ENCODE measurements at places on chromosomes 1 and 21.
A peak's percentile ranks its signal among the peaks of the same experiment; 100 is the strongest.

DNA sequence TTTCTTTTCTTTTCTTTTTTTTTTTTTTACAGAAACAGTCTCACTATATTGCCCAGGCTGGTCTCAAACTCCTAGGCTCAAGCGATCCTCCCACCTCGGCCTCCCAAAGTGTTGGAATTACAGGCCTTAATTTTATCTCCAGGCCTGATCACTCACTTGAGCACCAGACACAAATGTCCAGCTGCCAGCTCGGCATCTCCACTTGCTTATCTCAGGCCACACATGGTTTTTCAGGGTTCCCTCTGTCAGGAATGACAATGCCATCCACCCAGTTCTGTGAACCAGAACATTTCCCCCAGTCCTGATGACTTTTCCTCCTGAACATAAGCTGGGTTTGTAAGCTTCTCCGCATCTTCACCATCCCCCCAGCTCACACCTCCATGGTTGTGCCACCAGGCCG, 44.6 kb upstream of the ZNF281 start:
- no peak for DNase-seq

GRCh38 chr1:118189564-118189963, 4.5 kb upstream of the SPAG17 start:
- DNase-seq: no peak

GRCh38 chr21:15015622-15016471, 49.0 kb downstream of the NRIP1 start:
- DNase-seq: no peak

GRCh38 chr1:36845802-36846201, 188.5 kb downstream of the GRIK3 start:
- no peak for DNase-seq

GRCh38 chr1:6016191-6016865, 24.1 kb upstream of the NPHP4 start:
- DNase-seq: no peak

GRCh38 chr1:2378956-2379732, 12.2 kb downstream of the MORN1 start:
- no peak for DNase-seq

GRCh38 chr21:42162831-42163510, 56.0 kb upstream of the ABCG1 start:
- DNase-seq: no peak

GRCh38 chr1:176552217-176552991, 89.4 kb downstream of the PAPPA2 start:
- DNase-seq: no peak

- DNase-seq: no peak
These were observed 288.8 kb downstream of the DPYD start for GRCh38 chr1:97632075-97632474.

- no peak for DNase-seq
These were observed 121.3 kb upstream of the JUN start for GRCh38 chr1:58905126-58905490.

DNA sequence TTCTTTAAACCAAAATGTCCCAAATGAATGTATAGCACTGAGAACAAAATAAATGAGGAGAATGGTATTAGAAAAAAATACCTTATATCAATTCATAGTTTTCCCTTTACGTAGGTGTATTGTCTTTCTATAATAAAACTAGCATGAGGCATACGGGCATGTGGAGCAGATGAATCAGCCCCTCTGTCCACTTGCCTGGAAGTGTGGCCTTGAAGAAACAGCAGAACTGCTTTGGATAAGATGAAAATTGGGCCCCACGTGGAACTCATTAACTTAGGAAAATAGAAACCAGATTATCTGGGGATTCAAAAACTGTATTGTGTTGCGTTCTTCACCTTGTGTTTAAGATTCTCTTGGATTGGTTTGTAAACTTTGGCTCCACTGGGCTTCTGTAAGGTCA, 356.8 kb upstream of the B3GALT2 start:
- no peak for DNase-seq

GRCh38 chr21:20570824-20571232, 427.4 kb upstream of the NCAM2 start:
- DNase-seq: no peak

- no peak for DNase-seq
These were observed 99.9 kb downstream of the ROR1 start for GRCh38 chr1:63873751-63874150.

DNA sequence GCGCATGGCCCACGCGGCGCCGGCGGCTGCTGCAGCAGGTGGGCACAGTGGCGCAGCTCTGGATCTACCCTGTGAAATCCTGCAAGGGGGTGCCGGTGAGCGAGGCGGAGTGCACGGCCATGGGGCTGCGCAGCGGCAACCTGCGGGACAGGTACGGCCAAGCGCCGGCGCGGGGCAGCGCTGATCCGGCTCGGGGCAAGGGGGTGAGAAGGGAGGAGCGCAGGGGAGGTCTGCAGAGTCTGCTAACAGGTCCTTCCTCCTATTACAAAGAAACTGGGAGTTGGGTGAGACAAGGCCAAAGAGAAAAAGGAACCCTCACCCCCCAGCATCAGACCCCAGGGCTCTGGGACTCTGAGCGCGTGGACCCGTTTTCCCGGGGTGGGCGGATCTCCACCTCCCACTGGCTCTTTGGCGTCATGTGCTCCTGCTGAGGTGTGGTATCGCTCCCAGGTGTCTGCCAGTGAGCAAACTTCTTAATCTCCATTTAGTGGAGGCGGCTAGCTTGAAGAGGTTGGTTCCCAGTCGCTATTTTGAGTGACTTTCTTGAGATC, 431 bp downstream of the MTARC1 start:
- no peak for DNase-seq

- DNase-seq: no peak
These were observed 51.2 kb upstream of the RGS7 start for GRCh38 chr1:241408170-241408569.

DNA sequence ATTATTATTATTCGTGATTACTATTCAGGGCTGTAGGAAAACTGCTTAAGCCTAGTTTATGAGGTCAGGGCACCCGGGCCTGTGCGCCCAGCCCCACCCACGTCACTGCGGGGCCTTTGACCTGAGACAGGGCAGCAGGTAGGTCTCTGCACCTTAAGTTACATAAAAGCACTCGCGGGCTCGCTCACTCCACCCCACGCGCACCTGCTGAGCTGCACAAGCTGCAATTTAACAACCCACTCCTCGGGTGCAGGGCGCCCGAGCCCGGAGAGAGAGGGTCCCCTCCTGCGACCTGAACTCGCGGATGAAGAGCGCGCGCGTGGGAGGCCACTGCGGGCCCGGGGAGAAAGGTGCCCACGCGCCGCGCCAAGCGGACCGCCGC, 477 bp downstream of the ICMT start:
- DNase-seq: peak; percentile 32

- DNase-seq: no peak
These were observed 184.5 kb upstream of the KAZN start for GRCh38 chr1:14413819-14414490.

DNA sequence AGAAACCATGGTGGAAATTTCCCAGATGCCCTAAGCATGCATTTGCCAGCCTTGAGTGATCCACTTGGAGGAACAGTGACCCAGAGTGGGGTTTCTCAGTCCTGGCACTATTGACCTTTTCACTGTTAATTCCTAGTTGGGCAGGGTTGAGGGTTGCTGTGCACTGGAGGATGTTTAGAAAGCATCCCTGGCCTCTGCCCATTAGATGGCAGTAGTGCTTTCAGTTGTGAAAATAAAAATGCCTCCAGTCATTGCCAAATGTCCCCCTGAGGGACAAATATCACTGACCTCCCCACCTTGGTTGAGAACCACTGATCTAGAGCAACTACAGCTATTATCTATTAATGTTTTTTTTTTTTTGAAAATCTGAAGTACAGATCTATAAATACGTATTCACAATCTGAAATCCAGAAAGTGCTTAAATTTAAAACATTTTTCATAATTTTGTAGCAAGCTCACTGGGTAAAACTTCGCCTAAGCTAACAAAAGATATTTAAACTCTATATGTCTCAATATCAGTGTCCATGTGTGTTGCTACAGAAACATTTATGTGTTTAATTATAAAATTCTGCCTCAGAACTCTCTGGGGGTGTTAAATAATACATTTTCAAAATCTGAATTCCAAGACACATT, 27.3 kb downstream of the F3 start:
- DNase-seq: no peak

- peak; percentile 5 for DNase-seq
These were observed at the start of gene PLA2G4A for GRCh38 chr1:186828611-186829454. Gene PLA2G4A, plus strand, starts transcription at chr1:186828949. Its CDS starts 25,406 bp downstream, at chr1:186854355.

DNA sequence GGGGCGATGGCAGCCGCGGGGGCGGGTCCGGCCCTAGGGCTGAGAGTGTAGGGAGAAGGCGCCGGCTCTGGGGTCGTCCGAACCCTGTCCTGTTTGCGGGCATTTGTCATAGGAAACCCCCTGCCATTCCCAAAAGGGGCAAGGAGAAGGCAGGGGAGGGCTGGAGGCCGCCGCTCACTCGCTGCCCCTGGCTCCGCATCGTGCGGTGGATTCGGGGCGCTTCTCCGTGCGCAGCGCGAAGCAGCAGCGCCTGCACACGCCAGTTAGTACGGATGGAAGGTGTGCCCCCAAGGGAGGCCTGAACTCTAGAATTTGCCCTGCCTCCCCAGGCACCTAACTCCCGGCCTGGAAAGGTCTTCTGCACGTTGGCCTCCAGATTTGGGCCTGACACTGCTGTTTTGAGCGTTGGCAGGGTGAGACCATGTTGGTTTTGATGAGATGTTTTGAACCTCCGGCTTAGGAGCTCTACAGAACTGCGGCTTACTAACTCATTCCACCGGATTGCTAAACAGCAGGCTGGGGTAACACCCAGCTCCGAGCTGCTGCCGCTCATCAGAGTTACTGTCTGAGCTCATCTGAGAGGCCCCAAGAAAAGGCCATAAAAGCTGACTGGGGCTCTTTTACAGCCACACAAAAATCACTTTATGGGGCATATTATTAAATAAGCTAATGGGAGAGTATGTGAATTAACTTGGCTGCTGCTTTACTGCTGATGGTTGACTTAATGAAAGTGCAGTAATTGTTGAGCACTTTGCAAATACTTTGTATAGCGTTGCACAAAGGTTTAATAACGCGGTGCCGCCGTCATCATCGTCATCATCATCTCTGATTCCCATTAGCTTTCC, 987 bp downstream of the GPR137B start:
- peak; percentile 42 for DNase-seq

GRCh38 chr1:1136547-1137230, 20.8 kb upstream of the C1orf159 start:
- peak; percentile 42 for DNase-seq

DNA sequence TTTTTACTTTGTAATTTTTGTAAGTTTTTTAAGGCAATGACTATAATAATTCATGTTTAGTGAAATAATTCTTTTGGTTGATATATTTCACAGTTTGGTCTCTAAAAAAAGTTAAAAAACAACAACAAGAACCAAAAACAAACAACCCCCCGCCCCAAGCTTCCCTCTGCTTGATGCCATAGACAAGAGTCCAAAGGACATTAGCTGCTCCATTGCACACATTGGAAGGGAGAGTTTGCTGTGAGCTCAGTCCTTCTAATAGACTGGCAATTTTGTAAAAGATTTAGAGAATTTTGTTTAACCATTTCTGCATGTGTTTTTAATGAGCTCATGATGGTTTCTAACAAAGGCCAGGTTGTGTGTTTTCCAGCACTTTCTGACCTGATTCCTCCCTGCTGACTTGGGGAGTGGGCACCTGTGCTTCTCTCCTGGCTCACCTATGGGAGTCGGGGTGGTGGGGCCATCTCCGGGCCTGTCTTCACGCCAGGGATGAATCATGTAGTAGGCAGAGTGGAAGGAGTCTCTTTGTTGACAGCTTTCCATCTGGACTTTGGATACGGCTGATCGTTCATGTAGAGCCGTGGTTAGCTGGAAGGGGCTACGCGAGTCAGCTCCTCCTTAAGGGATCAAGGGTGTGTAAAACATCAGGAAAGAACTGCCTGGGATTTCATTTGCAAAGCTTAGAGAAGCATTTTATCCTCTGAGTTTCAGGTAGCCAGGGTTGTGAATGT, 14.1 kb downstream of the ZBTB18 start:
- DNase-seq: no peak

GRCh38 chr21:15687208-15687607, 42.6 kb upstream of the USP25 start:
- no peak for DNase-seq

GRCh38 chr1:167551362-167551761, 2.2 kb downstream of the CREG1 start:
- no peak for DNase-seq

DNA sequence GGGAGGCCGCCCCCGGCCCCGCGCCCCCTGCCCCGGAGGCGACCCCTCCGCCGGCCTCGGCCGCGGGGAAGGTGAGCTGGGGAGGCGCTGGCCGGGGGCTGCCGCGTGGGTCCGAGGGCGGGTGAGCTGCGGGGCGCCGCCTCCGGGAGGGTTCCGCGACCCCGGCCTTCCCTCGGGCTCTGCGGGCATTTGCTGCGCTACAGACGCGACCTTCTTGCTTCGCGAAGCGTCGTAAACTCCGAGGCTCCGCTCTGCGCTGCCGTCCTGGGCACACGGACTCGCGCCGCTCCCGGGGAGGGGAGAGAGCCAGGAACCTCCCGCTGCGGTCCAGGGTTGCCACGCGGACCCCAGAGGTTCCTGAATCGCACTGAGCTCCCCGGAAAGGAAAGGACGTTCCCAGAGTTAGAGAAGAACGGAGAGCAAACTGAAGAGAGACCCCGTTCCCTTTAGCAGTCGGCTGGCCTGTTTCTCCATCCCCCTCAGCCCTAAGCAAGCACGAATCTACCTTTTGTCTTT, 345 bp downstream of the SLX9 start:
- DNase-seq: no peak

DNA sequence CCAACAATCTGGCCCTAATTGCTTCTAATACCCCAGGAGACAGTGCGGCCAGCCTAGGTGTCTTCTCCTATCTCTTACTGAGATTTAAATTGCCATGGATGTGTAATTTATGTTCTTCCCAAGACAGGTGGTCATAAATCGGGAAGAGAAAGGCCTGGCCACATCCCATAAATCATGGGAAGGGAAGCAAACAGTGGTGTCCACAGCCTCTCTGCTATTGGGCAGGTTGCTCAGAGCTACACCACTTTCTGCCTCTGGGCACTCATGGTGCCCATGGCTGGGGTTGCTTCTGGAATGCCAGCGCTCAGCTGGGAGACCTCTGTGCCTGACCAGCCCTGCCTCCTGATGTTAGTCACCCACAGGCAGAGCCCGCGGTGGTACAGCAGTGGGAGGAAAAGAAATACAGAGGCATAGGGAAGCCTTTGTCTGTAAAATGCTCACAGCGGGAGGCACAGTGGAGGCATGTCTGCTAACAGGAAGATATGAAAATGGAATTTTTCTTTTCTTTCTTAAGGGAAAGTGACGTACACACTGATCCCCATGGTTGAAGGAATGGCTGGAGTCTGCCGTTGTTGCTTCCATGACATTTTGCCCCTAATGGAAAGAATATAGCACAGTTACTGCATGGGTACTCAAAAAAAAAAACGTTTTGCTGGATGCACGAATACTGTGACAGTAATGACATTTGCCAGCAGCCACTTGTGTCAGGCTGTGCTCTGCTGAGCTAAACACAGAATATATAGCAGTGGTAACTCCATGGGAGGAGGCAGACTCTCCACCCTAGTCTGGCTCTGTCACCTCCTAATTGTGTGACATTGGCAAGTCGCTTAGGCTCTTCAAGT, 21.9 kb downstream of the MTARC1 start:
- no peak for DNase-seq

GRCh38 chr1:50735443-50735842, 224.6 kb downstream of the FAF1 start:
- no peak for DNase-seq

GRCh38 chr1:158112994-158113758, 67.5 kb upstream of the CD1D start:
- peak; percentile 57 for DNase-seq

Data from stimulated activated naive CD8-positive, alpha-beta T cell treated with anti-CD3 and anti-CD28 coated beads, Interleukin-15, Interleukin-2, amounts not matched to agents 100 U/mL and 50 U/mL, for 24 hours (primary cell).